ENCODE measurements at places on chromosomes 4 and X.
A peak's percentile ranks its signal among the peaks of the same experiment; 100 is the strongest.

DNA sequence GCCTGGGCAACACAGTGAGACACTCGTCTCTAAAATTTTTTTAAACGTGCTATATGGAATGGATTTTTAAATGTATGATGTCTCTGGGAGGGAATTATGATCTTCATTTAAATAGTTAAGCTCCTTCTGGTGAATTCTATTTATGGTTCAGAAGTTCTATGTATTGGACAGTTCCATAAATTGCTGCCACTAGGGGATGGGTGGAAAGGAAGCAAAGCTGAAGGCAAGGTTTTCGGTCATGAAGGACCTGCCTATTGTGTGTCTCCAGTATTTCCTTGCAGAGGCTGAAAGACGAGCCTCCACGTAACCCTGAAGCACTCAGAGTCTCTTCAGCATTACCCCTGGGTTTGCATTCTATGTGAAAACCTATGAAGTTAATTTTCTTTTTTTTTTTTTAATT is 451.5 kb upstream of the FAT1 start:
- no peak for DNase-seq

GRCh38 chrX:129925305-129926092 is 19.5 kb downstream of the UTP14A start:
- peak; percentile 54 for DNase-seq

GRCh38 chr4:139641218-139641617 is 24.4 kb upstream of the MGST2 start:
- DNase-seq: no peak

- no peak for DNase-seq
Observed at GRCh38 chrX:72005046-72005445, 94.4 kb downstream of the NHSL2 start.

GRCh38 chrX:153708415-153708814 is 15.8 kb downstream of the BCAP31 start:
- DNase-seq: peak; percentile 16

- DNase-seq: no peak
Observed at GRCh38 chr4:3637326-3638016, 105.2 kb upstream of the LRPAP1 start.

- no peak for DNase-seq
Observed at GRCh38 chr4:27288496-27288895, 427.9 kb downstream of the STIM2 start.

GRCh38 chr4:3830774-3831528 is 64.8 kb downstream of the ADRA2C start:
- no peak for DNase-seq

DNA sequence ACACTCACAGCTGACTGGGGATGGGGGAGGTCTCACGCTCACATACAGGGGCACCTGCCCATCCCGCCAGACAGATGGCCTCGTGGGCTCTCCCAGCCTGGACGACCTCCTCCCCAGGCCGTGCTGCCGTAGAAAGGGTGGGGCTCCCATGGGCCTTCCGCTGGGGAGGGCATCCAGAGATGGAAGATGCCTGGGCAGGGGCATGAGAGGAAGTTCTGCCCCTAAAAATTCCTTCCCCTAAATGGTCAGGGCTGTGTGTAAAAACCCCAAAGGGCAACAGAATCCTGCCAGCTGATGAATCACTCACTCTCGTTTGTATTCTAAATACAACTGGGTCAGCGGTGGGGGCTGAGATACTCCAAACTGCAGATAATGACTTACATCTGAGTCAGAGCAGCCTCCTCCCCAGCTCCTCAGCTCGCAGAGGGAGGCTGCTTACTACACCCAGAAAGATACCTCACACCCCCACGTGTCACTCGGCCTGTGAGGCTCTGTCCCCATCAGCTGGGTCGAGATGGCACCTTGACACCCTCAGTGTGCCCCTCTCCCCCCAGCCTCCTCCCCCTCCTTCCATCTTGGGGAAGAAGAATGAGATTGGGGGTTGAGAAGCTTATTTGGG is 10.1 kb downstream of the WDR1 start:
- DNase-seq: peak; percentile 72

DNA sequence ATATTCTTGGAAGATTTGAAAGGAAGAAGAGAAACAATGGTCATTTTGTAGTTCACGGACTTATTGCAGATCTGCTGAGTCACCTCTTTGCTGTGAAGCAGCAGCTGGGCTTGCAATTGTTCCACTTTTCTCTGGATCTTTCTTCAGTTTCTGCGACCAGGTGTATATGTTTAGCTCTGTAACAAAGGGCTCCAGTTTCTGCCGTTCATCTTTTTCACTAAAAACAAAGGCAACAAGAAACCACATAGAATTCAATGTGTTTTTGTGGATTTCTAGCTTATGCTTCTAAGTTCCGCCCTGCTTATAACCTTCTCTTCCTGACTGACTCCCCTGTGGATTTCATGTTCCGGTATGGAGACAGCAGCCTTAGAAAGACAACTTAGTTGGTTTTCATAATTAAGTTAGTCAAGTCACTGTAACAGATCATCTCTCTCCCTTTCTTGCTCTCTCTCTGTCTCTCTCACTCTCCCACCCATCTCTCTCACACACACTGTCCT is 121.6 kb upstream of the EPHA5 start:
- DNase-seq: no peak

DNA sequence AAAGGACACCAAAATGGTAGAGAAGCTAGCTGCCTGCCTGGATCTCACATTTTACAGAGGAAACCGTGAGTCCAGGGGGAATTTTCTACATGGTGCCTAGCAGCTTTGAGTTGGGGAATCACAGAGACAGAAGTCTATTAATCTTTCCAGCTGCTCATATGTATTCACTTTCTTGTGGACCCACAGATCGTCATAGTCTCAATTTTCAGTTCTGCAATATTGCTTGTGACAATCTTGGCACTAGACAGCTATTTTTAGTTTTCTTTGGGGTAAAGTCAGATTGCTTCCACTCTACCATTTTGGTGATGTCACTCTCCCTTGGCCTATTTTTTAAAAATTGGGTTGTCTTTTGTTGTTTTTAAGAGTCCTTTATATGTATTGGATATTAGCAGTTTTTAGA is 233.4 kb upstream of the STK26 start:
- no peak for DNase-seq

DNA sequence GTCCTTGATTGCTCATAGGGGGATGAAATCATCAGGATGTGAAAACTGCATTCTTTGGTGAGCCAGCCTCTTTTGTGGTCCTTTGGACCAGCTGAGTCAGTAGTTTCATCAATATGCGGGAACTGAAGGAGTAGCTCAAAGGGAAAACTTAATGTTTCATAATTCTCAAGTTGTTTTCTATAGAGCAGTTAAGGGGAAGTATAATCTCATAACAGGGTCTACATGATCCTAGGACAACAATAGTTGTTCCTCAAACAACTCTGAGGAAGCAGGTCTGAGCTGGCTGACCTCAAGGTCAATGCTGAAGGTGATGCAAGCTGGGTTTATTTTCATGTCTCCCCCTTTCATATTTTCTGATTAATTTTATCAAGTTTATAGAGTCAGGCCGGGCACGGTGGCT is 36.1 kb upstream of the IRF2 start:
- no peak for DNase-seq
